Activated CD4-positive, alpha-beta T cell treated with anti-CD3 and anti-CD28 coated beads, Interleukin-2, amount 10 ng/mL, durations not matched to agents 7 days and 5 days (primary cell): ENCODE measurements at places on chromosomes 12 and 14. TPM values are rescaled to one million over a fixed set of nuclear protein-coding genes. Genes with fewer than 3 reads are reported as not detected.
A peak's percentile ranks its signal among the peaks of the same experiment; 100 is the strongest.

DNA sequence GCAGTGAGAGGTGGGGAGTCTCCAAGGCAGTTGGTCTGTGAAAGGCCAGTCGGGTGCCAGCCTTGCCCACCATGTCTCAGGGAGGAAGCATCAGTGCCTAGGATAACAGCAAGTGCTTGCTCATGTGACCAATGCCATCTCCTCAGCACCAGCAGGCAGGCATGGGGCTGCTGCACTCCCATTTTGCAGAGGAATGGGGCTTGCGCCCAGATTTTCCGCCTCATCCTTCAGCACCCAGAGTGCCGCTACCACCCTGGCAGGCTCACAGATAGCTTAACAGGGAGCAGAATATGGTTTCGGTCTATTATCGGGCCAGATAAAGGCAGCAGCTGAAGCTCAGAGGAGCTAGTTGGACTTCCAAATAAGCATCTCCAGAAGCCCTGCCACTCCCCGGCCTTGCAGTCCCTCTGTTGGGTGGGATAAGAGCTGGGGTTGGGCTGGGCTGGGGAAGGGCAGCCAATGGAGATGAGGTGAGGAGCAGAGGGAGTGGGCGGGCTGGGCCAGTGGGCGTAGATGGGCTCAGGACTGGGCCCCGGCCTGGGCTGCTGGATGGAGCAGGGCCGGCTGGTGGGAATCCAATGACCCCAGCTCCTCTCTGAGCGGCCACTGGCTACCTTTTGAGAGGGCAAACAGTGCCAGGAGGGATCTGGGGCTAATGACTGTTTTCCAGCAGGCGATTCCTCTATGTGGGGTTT is 8.4 kb upstream of the KRT80 start:
- no peak for DNase-seq

The MYF6 gene
- not detected for total RNA-seq

DNA sequence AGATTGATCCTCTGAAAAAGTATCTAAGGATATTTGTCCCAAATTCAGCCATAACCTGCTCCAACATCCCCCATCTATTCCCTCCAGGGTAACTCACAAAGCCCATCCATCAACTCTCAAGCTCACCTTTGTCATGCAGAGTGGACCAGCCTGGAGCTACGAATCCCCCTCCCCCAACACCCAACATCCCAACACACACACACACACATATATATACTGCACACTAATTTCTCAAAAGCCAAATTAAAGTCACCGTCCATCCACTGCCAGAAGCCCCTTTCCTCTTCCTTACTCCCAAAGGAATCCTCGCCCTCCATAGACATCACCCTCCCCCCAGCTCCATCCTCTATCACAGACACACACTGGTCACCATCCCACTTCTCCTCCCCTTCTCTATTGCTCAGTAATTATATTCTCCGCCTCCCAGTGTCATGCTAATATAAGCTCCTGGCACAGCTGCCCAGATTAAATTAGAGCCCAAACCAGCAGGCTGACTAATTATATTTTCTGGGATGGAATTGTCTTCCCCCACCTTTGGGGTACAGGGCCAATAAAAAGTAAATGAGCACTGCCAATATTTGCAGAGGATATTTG is 13.5 kb upstream of the TESPA1 start:
- no peak for DNase-seq

- DNase-seq, result no peak
These were observed 17.1 kb upstream of the BICD1 start for GRCh38 chr12:32089586-32089985.

- no peak for DNase-seq
These were observed 9.1 kb downstream of the CAMKK2 start for GRCh38 chr12:121287267-121287954.

DNA sequence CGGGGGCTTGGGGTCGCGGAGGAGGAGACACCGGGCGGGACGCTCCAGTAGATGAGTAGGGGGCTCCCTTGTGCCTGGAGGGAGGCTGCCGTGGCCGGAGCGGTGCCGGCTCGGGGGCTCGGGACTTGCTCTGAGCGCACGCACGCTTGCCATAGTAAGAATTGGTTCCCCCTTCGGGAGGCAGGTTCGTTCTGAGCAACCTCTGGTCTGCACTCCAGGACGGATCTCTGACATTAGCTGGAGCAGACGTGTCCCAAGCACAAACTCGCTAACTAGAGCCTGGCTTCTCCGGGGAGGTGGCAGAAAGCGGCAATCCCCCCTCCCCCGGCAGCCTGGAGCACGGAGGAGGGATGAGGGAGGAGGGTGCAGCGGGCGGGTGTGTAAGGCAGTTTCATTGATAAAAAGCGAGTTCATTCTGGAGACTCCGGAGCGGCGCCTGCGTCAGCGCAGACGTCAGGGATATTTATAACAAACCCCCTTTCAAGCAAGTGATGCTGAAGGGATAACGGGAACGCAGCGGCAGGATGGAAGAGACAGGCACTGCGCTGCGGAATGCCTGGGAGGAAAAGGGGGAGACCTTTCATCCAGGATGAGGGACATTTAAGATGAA is 630 bp downstream of the FOS start:
- DNase-seq, result peak; percentile 60

DNA sequence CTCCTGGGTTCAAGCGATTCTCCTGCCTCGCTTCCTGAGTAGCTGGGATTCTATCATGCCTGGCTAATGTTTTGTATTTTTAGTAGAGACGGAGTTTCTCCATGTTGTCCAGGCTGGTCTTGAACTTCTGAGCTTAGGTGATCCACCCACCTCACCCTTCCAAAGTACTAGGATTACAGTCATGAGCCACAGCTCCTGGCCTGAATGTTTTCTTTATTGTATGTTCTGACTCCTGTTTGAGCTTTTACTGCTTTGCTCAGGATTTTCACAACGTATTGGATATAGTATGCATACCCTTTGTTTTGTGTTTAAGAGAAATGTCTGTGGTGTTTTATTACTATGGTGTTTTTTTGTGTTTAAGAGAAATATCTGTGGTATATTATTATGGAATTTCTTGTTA is 37.2 kb downstream of the ATF7IP start:
- DNase-seq, result no peak

The AQP6 gene
- not detected for total RNA-seq

DNA sequence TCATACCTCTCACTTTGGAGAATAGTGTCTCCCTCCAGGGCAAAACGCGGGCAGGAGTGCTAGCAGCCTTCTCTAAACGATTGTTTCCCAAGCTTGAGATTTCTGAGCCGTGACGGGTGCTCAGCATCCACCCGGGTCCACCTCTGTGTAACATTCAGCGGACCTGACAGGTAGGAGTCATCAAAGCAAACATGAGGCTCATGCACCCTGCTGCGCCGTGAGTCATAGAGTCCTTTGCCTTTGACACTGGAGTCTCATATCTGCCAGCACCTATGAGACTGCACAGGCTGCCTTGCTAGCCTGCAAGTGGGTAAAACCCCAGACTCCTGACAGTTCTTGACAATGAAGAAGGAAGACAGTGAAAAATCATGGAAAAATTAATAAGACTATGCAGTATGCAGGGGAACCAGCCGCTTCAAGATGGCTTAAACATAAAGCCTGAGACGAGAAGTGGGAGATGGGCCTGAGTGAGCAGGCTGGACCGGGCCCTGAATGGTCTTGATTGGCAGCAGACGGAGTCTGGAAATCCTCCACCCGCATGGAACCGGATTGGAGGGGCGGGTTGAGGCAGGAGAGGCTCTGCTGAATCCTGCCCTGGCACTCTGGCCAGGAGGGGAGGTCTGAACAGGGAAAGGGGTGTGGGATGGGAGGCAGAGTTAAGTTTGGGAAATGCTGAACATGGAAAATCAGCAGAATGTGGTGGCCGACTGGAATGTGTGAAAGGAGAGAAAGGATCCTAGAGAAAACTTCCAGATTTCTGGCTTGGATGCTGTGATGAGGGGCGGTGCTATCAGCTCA is 54.2 kb downstream of the LGMN start:
- no peak for DNase-seq

GRCh38 chr12:88303335-88303734 is 161.2 kb downstream of the TMTC3 start:
- DNase-seq, result no peak

DNA sequence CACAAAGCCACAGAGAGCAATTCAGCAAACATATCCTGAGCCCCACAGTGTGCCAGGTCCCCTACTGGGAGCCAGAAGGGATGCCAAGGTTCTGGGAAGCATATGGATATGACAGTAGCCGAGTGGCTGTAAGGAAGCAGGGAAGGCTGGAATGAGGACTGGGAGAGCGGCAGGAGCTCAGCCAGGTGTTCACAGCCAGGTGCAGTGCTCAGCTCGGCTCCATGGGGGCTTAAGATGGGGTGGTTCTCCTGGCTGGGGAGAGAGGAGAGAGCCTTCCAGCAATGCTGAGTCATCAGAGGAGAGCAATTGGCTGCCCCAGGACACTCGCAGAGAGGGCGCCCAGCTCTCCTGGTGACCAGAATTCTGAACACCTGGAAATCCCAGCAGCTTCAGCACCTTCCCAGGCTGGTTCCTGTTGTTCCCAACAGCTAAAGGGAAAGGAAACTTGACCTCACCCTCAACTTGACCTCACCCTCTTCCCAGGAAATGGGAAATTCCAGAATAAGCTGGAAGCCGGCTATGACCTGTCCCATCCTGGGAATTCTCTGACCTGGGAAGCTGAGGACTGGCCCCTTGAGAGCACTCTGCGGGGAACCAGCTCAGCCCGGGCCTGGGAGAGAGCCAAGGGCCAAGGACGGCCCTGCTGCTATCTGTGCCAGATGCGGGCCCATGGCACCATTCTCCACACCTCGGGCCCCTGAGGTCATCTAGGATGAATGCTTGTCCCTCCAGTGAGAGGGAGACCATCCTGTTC is 34.6 kb downstream of the SLC6A12 start:
- DNase-seq, result no peak

GRCh38 chr12:103495469-103496456 is at the start of gene C12orf42:
Gene C12orf42, minus strand, starts transcription at chr12:103495968. Its CDS starts 17,542 bp downstream, at chr12:103478426.
- DNase-seq, result peak; percentile 37

- DNase-seq, result peak; percentile 78
These were observed 231.2 kb downstream of the CHST11 start for GRCh38 chr12:104687823-104688573.
